ENCODE measurements at places on chromosomes 4 and X.

DNA sequence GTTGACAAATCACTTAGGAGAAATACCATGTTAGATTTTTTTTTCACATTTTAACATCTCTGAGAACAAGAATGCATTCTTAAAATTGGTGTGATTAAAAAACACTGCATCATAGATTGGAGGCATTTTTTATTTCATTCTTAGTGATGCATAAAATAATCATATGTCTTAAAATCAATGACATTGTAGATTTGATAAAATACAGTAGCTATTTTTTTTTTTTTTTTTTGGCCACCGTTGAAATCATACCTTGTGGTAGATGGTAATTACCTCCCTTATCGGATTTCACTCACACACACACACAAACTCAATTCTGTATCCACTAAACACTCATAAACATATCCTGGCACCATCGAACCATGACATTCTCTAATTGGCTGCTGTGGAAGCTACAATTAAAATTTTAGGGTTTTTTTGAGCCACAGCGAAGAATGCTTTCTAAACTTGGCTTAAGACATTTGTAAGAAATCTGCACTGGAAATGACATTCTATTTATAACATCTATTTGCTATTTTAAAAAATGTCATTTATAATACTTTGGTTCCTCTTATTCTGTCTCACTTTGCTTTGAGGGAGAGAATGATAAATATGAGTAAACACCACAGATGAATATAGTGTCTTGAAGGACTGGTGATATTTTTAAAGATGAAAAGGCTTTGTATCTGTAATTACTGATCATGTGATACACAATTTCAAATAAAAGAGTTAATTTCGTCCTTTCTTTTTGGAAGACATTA, 60.1 kb downstream of the CCSER1 start:
- no peak for DNase-seq

DNA sequence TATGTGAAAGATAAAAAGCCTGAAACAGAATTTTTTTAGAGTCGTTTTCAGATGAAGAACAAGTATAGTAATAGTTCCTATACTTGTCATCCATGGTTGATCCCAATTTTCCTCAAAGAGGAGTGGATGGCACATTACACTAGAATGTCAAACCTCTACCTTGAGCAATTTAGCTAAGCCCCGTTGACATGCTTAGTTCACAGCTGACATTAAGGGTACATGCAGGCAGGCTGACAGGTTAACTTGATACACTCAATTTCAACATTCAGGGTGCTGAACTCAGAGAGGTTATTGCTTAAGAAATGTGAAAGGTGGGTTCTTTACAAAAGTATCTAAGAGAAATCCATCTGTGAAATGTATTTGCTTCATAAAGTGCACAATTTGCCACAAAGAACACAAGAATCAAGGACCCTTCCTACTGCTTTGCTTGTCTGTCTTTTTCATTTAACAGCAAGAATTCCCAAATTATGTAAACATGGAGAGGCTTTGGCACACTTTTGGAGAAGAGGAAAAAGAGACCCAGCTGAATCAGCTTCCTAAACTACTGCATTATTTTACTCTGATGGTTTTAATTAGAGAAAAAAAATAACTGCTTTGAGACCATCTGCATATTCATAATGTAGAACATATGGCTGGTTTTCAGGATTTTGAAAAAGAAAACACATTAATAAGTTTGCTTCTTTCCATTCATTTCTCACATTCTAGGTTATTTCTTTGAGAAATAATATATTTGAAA, 122.5 kb upstream of the DDIT4L start:
- DNase-seq: no peak

- no peak for DNase-seq
Observed at GRCh38 chr4:120007191-120007871, 59.3 kb downstream of the MAD2L1 start.

DNA sequence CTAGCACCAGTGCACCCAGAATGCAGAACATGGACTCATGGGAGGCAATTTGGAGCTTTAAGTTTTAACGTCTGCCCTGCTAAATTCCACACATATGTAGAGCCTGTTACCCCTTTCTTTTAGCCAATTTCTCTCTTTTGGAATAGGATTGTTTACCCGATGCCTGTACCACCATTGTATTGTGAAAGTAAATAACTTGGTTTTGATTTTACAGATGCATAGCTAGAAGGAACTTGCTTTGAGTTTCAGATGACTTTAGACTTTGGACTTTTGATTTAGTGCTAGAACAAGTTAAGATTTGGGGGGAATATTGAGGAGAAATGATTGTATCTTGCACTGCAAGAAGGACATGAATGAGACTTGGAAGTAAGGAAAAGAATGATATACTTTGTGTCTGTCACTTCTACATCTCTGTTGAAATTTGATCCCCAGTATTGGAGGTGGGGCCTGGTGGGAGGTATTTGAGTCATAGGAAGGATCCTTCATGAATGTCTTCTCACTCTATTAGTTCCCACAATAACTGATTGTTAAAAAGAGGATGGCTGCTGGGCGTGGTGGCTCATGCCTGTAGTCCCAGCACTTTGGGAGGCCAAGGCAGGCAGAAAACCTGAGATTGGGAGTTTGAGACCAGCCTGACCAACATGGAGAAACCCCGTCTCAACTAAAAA, 794.8 kb upstream of the LCORL start:
- DNase-seq: no peak

DNA sequence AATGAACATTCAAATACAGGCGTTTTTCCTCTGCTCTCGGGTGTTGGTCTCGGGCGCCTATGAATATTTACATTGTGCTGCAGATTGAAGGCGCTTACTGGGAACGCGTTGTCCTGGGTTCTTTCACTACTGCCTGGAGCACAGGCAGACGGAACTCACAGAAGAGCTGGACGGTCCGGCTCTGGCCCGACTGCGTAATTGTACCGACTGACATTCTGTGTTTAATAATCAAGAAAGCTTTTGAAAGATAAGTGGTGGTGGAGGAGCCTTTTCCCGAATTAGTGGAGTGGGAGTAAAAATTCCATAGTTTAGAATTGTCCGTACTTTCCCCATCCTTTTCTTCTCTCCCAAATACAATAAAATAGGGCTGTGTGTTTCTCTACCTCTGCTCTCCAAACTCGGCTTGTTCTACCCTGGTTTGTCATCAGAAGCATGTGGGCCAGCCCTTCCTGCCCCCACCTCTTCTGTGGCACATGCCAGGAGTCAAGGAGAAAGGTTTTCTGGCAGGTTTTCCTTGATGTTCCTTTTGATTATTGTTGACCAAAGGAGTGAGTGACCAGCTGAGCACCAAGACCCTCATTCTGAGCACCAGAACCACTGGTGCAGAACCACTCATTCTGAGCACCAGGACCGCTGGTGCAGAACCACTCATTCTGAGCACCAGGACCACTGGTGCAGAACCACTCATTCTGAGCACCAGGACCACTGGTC, 2.3 kb downstream of the FHDC1 start:
- DNase-seq: no peak

- no peak for DNase-seq
Observed at GRCh38 chrX:25726539-25726938, 411.6 kb upstream of the MAGEB18 start.

DNA sequence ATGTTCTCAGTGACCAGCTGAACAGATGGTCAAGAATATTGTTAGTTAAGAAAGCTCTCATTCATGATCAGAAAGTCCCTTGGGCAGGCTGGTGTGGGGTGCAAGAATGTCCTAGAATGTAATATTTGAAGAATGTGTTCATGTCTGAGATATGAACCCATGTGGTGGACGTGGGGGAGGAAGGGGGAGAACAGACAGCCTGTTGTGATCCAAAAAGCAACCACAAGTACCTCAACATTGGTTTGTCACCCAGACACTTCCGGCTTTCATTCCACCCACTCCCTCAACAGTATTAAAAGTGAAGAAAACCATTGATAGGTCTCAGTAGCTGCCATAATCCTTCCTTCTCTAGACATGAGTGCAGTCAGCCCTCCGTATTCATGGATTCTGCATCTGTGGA, 82.2 kb downstream of the MAML3 start:
- peak; percentile 15 for DNase-seq

GRCh38 chr4:153170407-153170806, 33.8 kb upstream of the TRIM2 start:
- no peak for DNase-seq

- peak; percentile 31 for DNase-seq
Observed at GRCh38 chr4:87353592-87353991, 30.9 kb upstream of the HSD17B13 start.

DNA sequence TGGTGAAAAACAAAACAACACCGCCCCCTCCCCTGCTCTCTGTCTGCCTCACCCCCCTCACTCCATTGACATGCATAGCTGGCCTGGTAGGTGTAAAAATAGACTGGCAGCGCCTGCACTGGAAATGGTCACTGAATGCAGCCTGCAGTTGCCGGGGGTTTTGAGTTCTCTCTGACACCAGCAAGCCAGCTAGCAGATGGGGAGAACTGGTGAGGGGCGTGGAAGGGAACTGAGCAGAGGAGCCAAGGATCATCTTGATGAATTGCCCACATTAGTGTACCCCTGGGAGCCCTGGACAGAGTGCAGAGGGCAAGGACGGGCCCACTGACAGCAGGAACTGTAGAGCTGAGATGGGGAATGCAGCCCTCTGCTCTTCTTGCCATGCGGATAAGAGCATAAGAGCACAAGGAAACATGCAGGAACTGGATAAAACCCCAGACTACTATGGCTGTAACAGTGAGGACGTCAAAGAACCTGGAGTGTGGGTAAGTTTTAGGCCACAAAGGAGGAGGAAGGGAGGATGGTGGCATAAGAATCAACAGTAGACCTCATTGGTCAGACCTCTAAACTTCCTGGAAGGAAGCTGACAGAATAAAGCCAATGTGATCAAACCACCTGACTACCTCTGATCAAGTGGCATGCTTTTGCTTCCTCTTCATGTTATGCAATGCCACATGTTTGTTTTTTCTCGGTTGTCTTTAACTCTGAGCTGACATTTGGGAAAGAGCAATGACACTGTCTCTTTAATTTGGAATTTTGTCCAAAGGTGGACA, 96.3 kb downstream of the ANK2 start:
- DNase-seq: no peak

DNA sequence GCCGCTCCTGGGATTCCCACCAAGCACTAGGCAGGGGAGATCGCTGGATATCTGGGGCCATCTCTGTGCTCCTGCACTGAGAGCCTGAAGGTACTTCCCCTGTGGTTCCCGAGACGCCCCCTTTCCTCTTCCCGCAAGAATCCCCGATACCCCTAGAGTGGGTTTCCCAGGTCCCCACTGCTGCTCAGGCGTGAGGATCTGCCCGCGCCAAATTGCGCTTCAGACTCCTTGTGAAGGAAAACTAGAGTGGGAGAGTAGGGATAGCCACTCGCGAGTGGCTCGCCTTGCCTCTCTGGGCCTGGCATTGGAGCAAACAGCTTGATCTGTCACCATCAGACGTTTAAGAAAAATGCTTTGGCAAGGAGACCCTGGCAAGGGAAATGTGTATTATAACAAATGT, 1.5 kb downstream of the IL1RAPL2 start:
- DNase-seq: no peak

- DNase-seq: no peak
Observed at GRCh38 chr4:67091673-67092072, 453.6 kb downstream of the CENPC start.

Measured in T-helper 17 cell (primary cell).